ENCODE measurements at places on chromosomes 7 and 10.

- DNase-seq = no peak
These were observed 49.0 kb upstream of the PODXL start for GRCh38 chr7:131605280-131605878.

GRCh38 chr7:134651991-134652390 lies 5.3 kb downstream of the BPGM start:
- DNase-seq = no peak

DNA sequence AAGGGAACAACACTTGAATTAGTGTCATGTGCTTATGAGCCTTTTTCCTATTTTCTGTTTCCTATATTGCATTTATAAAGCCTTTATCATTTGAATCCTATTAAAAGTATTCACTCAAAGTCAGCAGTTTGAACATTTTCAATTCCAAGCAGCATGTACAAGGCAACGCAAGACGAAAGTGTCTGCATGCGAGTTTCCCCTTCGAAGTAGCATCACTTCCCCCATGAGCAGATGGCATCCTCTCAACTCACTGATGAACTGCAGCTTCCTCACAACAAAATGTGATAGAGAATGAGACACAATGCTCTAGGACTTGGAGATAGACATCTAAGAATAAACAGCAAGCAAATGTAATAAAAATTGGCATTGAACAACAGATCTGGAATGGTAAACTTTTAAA lies 270.7 kb downstream of the PRPF18 start:
- DNase-seq = no peak

- no peak for DNase-seq
These were observed 323.1 kb downstream of the TFEC start for GRCh38 chr7:115707258-115708012.

DNA sequence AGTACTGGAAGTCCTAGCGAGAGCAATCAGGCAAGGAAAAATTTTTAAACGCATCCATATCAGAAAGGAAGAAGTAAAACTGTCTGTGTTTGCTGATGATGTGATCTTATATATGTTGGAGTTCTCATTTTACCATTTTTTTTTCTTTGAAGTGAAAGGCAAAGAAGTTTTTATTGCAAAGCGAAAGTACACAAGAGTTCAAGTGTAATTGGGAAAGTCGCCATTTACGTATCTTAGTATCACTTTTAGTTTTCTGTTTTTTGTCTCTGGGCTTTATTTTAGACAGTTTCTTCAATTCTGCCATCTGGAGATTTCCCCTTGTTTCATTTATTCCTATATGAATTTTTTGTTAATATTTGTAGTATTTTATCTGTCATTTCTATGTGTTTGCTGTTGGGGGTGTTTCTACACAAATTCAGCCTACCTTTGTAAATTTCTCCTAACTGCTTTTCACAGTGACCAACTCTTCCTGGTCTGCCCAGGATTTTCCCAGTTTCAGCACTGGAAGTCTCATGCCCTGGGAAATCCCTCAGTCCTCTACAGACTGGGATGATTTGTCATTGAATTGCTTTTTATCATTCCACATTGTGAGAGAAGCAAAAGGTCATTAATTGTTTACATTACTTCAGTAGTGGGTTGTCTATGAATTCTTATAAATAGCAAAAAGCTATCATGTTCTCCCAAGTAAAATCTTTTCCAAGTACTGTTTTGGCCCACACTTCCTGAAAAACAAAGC lies 23.2 kb downstream of the BET1 start:
- no peak for DNase-seq

GRCh38 chr7:39721919-39722597 lies 98.7 kb downstream of the RALA start:
- no peak for DNase-seq
